ENCODE measurements at places on chromosomes 4 and X. TPM values are rescaled to one million over a fixed set of nuclear protein-coding genes. Genes with fewer than 3 reads are reported as not detected.

Gene IL2RG
- total RNA-seq, result 20.7 TPM

Gene CNGA1
- 0.20 TPM for total RNA-seq

Gene GABRG1
- total RNA-seq, result not detected

Gene ABCG2
- total RNA-seq, result 4.1 TPM

Gene RRH
- not detected for total RNA-seq

Gene RAB41
- not detected for total RNA-seq

Gene FRAS1
- total RNA-seq, result 4.3 TPM

Gene RENBP
- 80.4 TPM for total RNA-seq

Gene CETN2
- total RNA-seq, result 41.9 TPM

Gene KCNIP4
- 0.20 TPM for total RNA-seq

Gene FAT4
- 20.1 TPM for total RNA-seq

Gene FGF13
- 1.7 TPM for total RNA-seq

Gene MAGEA1
- total RNA-seq, result not detected

DNA sequence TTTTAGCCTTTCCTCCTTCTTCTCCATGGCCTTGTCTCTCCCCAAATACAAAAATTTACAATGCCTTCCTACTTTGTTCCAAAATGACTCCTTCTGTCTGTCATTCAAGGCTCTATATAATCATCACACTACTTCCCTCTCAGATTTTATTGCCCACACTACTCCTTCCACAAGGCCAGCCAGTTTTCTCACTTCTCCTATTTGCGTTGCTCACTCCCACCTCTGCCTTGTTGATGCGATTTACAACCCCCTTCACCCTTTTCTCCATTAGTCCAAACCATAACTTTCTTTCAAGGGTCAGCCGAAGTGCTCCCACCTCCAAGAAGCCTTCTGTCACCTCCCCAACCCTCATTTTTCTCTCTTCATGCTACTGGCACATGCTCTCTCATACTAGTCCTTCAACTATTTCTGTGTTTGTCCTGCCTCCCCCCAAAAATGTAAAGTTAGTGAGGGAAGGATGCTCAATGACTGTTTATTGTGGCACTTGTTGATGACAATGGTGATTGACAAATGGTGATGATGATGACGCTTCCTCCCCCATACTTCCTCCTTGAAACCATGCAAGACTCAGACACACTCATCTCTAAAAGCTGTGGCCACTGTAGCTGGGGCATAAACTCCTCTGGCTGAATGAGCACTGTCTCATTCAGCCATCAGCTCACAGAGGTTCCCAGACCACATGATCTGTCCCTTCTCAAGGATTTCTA, 2.7 kb upstream of the XKRX start:
- H3K27me3 ChIP-seq, result no peaks in the 10 kb centered on the region
- H3K4me3 ChIP-seq, result no peak overlapping the region
- DNase-seq, result no peak
- H3K4me1 ChIP-seq, result peaks cover 5% of the 10 kb centered on the region

- no peak overlapping the region for H3K4me3 ChIP-seq
- H3K27ac ChIP-seq, result no peak overlapping the region
- DNase-seq, result no peak
- no peaks in the 10 kb centered on the region for H3K27me3 ChIP-seq
- H3K36me3 ChIP-seq, result no peaks in the 10 kb centered on the region
These were observed 254.9 kb upstream of the GATB start for GRCh38 chr4:152015597-152016302.

DNA sequence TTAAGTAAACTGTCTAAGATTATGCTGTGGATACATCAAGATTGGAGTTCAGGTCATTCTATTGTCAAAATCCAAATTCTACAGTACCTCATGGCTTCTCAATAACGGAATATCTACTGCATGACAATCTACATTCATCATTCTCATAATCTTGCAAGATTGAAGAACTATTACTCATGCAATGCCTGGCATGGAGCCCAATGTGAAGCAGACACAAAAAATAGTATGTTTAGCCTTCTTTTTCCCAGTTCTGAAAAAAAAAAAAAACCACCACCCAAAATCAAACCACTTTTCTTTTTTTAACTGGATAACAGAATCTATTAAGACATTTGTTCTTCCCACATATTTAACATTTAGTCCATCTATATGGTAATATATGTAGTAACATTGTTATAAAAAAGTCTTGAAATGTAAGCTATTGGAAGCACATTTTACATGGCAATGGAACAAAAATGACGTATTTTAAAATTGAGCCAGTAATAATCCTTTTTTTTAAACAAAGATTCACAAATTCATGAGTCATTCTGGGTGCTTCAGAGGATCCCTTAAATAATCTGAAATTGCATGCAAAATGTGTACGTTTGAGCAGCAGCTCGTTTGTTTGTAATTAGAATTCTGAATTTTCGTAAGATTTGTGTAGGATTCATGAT, 232.2 kb upstream of the FMR1 start:
- H3K4me1 ChIP-seq, result no peaks in the 10 kb centered on the region
- no peaks in the 10 kb centered on the region for H3K27me3 ChIP-seq
- H3K4me3 ChIP-seq, result no peak overlapping the region
- H3K36me3 ChIP-seq, result no peaks in the 10 kb centered on the region

- no peak for DNase-seq
- no peaks in the 10 kb centered on the region for H3K27me3 ChIP-seq
- H3K4me3 ChIP-seq, result no peak overlapping the region
- H3K4me1 ChIP-seq, result no peaks in the 10 kb centered on the region
These were observed 215.5 kb downstream of the TLL1 start for GRCh38 chr4:166088576-166088975.

DNA sequence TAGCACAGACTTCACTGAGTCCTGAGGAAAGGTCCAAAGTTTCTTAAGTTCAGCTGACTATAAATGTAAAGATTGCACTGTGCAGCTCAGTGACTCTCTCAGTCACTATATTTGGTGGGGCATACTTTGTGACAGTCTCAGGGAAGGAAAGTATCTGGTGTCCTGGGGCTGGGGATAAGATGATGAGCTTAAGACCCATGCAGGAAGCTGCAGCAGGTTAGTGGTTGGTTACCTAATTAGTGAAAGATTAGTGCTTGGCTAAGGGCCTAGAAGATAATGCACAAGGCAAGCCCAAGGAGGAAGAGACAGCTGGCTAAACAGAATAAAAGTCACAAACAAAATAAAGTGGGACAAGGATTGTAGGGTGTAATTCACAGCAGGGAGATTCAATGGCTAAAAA, 25.4 kb upstream of the SLITRK4 start:
- no peaks in the 10 kb centered on the region for H3K27me3 ChIP-seq
- DNase-seq, result no peak
- no peaks in the 10 kb centered on the region for H3K4me1 ChIP-seq
- H3K27ac ChIP-seq, result no peak overlapping the region
- no peak overlapping the region for H3K4me3 ChIP-seq

GRCh38 chrX:107711521-107712181, 63.9 kb downstream of the TSC22D3 start:
- H3K27ac ChIP-seq, result peak overlapping the region; percentile 99
- no peaks in the 10 kb centered on the region for H3K27me3 ChIP-seq
- peaks cover 16% of the 10 kb centered on the region for H3K36me3 ChIP-seq
- no peak overlapping the region for H3K4me3 ChIP-seq

GRCh38 chr4:161167539-161167938, 996.3 kb downstream of the FSTL5 start:
- H3K36me3 ChIP-seq, result no peaks in the 10 kb centered on the region
- no peak overlapping the region for H3K27ac ChIP-seq
- H3K27me3 ChIP-seq, result no peaks in the 10 kb centered on the region
- DNase-seq, result no peak
- H3K4me3 ChIP-seq, result no peak overlapping the region

GRCh38 chr4:39750216-39750615, 52.3 kb downstream of the UBE2K start:
- peaks cover 11% of the 10 kb centered on the region for H3K36me3 ChIP-seq
- no peaks in the 10 kb centered on the region for H3K4me1 ChIP-seq
- H3K27me3 ChIP-seq, result no peaks in the 10 kb centered on the region
- no peak overlapping the region for H3K4me3 ChIP-seq
- H3K27ac ChIP-seq, result no peak overlapping the region

- no peaks in the 10 kb centered on the region for H3K27me3 ChIP-seq
- H3K4me3 ChIP-seq, result peak overlapping the region; percentile 51
- peak; percentile 88 for DNase-seq
- H3K27ac ChIP-seq, result peak overlapping the region; percentile 76
These were observed 678 bp downstream of the BMP3 start for GRCh38 chr4:81030981-81031791.

DNA sequence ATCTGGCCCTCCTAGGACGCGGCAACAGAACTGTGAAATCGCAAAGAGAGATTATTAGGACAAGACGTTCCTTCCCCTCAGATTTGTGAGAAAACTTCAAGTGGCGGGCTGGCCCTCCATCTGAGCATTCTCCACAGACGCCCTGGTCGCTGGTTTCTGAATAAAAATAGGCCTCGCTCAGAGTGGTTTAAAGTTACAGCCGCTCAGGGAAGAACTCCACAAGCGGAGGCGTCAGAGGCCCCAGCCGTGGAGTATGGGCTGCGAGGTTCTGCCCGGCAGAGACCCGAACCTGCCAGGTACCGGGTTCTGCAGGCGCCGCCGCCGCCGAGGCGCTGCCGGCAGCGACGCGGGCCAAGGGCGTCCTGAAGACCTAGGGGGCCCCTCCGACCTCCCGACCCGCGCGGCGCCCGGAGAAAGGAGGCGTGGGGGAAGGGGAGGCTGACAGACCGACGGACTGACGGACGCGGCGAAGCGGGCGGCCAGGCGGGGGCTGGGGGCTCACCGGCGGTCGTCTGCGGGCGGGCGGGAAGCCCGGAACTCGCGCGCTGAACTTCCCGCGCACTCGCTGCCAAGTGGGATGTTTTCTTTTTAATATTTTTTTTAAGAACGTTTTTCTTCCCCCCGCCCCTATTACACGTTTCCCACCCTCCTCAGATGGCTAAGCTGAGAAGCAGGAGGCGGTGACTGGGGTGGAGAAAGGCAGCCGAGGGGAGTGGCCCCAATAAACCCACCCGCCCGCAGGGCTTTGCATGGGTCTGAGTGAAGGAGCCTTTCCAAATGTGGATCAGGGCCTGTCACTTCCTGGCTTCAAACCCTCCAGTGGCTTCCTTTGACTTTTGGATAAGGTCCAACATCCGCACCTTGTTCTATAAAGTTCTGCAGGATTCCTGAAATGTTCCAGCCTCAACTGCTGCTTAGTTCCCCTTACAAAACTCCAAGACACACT, at the start of gene PABPC4L:
Gene PABPC4L, minus strand, starts transcription at position 574 of the 946 bp plus-strand sequence. CDS start 770 bp downstream, outside the sequence.
- H3K36me3 ChIP-seq, result no peaks in the 10 kb centered on the region
- peak; percentile 57 for DNase-seq
- peak within 1 kb of the TSS; percentile 61 for H3K4me3 ChIP-seq
- H3K4me1 ChIP-seq, result no peaks in the 10 kb centered on the region
- peak within 1 kb of the TSS; percentile 73 for H3K27ac ChIP-seq
- H3K27me3 ChIP-seq, result no peaks in the 10 kb centered on the region

- no peak overlapping the region for H3K4me3 ChIP-seq
- DNase-seq, result no peak
- no peak overlapping the region for H3K27ac ChIP-seq
- H3K27me3 ChIP-seq, result no peaks in the 10 kb centered on the region
These were observed 852.0 kb downstream of the PCDH18 start for GRCh38 chr4:136680271-136680670.

- no peaks in the 10 kb centered on the region for H3K4me1 ChIP-seq
- no peak overlapping the region for H3K4me3 ChIP-seq
- no peak for DNase-seq
- no peaks in the 10 kb centered on the region for H3K36me3 ChIP-seq
- no peak overlapping the region for H3K27ac ChIP-seq
- H3K27me3 ChIP-seq, result no peaks in the 10 kb centered on the region
These were observed 40.2 kb upstream of the TET2 start for GRCh38 chr4:105106426-105106825.

- H3K27me3 ChIP-seq, result no peaks in the 10 kb centered on the region
- no peaks in the 10 kb centered on the region for H3K36me3 ChIP-seq
- no peak overlapping the region for H3K4me3 ChIP-seq
- H3K4me1 ChIP-seq, result peaks cover 15% of the 10 kb centered on the region
- no peak for DNase-seq
These were observed 203.0 kb downstream of the MAML3 start for GRCh38 chr4:139951021-139951420.

GRCh38 chr4:53706422-53707032, 115.2 kb upstream of the LNX1 start:
- no peaks in the 10 kb centered on the region for H3K27me3 ChIP-seq
- H3K4me1 ChIP-seq, result peaks cover 45% of the 10 kb centered on the region
- no peak for DNase-seq
- no peak overlapping the region for H3K4me3 ChIP-seq
- no peaks in the 10 kb centered on the region for H3K36me3 ChIP-seq

DNA sequence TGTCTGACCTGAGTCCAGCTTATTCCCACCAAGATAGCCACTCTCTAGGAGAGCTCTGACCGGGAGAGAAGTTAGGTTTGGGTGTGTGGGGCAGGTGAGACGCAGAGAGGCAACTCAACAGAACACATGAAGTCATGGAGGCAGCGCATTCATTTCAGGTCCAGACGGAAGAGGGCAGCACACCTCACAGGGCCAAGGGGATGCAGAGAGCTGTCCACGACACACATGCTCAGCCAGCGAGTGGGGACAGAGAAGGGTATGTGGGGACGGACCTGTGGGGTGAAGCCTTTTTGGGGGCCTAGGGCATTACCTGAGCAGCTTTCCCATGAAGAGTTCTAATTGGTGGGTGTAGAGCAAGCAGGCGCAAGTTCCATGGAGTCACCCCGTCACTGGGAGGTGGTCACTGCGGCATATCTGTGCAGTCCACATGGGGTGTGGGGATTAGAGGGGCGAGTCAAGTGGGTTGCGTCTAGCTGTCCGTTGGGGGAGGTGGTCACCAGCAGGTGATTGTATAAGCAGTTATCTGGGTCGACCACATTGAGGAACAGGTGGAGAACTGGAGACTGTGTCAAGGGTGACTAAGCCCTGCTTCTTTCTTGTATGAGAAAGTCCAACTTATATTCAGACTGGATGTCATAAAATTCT, 24.3 kb upstream of the UXT start:
- H3K4me1 ChIP-seq, result no peaks in the 10 kb centered on the region
- no peak overlapping the region for H3K27ac ChIP-seq
- no peaks in the 10 kb centered on the region for H3K36me3 ChIP-seq
- H3K4me3 ChIP-seq, result no peak overlapping the region
- DNase-seq, result no peak

- no peaks in the 10 kb centered on the region for H3K27me3 ChIP-seq
- H3K36me3 ChIP-seq, result no peaks in the 10 kb centered on the region
- H3K4me1 ChIP-seq, result peaks cover 13% of the 10 kb centered on the region
- H3K4me3 ChIP-seq, result no peak overlapping the region
- no peak for DNase-seq
These were observed 69.8 kb downstream of the ARHGEF38 start for GRCh38 chr4:105622269-105622668.

- no peak for DNase-seq
- no peak overlapping the region for H3K4me3 ChIP-seq
- no peak overlapping the region for H3K27ac ChIP-seq
- H3K36me3 ChIP-seq, result no peaks in the 10 kb centered on the region
- H3K4me1 ChIP-seq, result no peaks in the 10 kb centered on the region
These were observed 133.3 kb downstream of the COL25A1 start for GRCh38 chr4:109169170-109169569.

GRCh38 chr4:8274765-8275547, 5.4 kb downstream of the HTRA3 start:
- no peak overlapping the region for H3K4me3 ChIP-seq
- H3K27me3 ChIP-seq, result no peaks in the 10 kb centered on the region
- H3K36me3 ChIP-seq, result no peaks in the 10 kb centered on the region
- DNase-seq, result peak; percentile 42

GRCh38 chrX:15143050-15143824, 126.6 kb downstream of the ASB9 start:
- H3K4me1 ChIP-seq, result no peaks in the 10 kb centered on the region
- peak; percentile 42 for DNase-seq
- no peaks in the 10 kb centered on the region for H3K36me3 ChIP-seq
- H3K4me3 ChIP-seq, result no peak overlapping the region

All from upper lobe of left lung (tissue), 6 donors.